ENCODE measurements at places on chromosomes 5 and 9. TPM values are rescaled to one million over a fixed set of nuclear protein-coding genes. Genes with fewer than 3 reads are reported as not detected.

KIF4B gene
- not detected for polyA plus RNA-seq

TAS2R1 gene
- not detected for polyA plus RNA-seq

TAF11L5 gene
- not detected for polyA plus RNA-seq

TMEM141 gene
- 84.5 TPM for polyA plus RNA-seq

FGFR4 gene
- polyA plus RNA-seq = 69.6 TPM

UCK1 gene
- 24.6 TPM for polyA plus RNA-seq

CYLC2 gene
- polyA plus RNA-seq = not detected

SLC6A19 gene
- polyA plus RNA-seq = 1.1 TPM

CNTNAP3B gene
- 2.7 TPM for polyA plus RNA-seq

FAT2 gene
- polyA plus RNA-seq = under 0.01 TPM

IFNA21 gene
- polyA plus RNA-seq = not detected

ATOSB gene
- polyA plus RNA-seq = 7.6 TPM

TBC1D9B gene
- polyA plus RNA-seq = 87.2 TPM

C9orf153 gene
- polyA plus RNA-seq = not detected

CDHR2 gene
- 0.89 TPM for polyA plus RNA-seq

SLC34A3 gene
- polyA plus RNA-seq = 0.21 TPM

OR1Q1 gene
- not detected for polyA plus RNA-seq

PRDM9 gene
- polyA plus RNA-seq = not detected

ARRDC3 gene
- polyA plus RNA-seq = 7.3 TPM

DPP7 gene
- 526 TPM for polyA plus RNA-seq

PCDHB5 gene
- polyA plus RNA-seq = 2.3 TPM

CDH9 gene
- polyA plus RNA-seq = not detected

TOMM5 gene
- polyA plus RNA-seq = 54.0 TPM

EGR1 gene
- polyA plus RNA-seq = 120 TPM

PLAC8L1 gene
- 0.61 TPM for polyA plus RNA-seq

CA9 gene
- polyA plus RNA-seq = 17.9 TPM

RANBP3L gene
- polyA plus RNA-seq = 0.21 TPM

DOK3 gene
- polyA plus RNA-seq = 6.5 TPM

SLC6A18 gene
- 0.14 TPM for polyA plus RNA-seq

NEUROG1 gene
- not detected for polyA plus RNA-seq
